ENCODE measurements at places on chromosomes 11 and 22.

- DNase-seq: no peak
Measured at GRCh38 chr11:17734986-17735817, 621 bp downstream of the KCNC1 start.

DNA sequence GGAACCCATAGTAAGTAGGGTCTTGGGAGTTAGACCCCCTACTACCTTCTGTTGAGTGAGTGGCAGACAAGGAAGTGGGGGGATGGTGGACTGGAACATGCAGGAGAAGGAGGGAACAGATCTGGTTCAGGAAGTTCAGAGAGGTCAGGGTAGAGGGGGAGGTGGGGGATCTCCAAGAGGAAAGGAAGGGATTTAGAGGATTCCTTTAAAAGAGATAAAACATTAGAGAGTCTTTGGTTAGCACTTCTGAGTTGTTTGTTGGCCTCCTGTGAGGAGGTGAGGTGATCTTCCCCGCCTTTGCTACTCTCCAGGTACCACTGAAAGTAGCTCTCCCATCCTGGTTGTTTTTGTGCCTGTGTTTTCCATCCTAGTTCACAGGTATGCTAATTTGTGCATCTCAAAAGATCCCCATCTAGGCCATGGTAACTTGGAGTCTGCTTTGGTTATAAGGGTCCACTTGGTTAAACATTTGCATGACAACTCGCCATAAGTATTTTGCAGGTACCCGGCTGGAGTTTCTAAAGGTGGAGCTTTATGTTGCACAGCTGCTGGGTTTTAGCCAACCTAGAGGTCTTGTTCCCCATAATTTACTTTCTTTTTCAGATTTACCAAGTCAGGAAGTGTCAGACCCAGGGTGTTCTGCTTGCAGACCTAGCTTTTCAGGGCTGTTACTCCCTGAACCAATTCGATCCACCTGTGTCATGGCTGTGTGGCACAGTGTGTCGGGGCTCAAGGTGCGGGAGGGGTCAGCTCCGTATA, 79.3 kb upstream of the SORL1 start:
- no peak for DNase-seq

DNA sequence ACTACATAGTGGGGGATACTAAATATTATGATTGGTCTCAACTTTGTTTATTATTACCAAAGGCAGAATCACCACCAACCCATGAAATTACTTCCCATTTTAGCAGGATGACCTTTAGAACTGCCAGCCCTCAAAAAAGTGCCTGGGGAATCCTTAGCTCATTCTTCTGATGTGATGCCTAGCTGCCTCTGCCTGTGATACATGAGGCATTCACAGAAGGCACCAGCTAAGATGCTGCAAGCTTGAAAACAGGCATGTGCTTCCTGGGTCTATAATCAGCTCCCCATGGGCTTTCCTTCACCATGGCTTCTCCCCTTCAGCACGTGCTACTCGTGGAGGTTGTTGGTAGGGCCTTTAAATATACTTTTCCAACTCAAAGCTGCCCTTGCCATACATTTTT, 50.4 kb upstream of the ARHGAP20 start:
- DNase-seq: no peak

- DNase-seq: no peak
Measured at GRCh38 chr11:1077033-1077416, 2.4 kb downstream of the MUC2 start.

- no peak for DNase-seq
Measured at GRCh38 chr11:109073032-109073822, 348.8 kb upstream of the C11orf87 start.

DNA sequence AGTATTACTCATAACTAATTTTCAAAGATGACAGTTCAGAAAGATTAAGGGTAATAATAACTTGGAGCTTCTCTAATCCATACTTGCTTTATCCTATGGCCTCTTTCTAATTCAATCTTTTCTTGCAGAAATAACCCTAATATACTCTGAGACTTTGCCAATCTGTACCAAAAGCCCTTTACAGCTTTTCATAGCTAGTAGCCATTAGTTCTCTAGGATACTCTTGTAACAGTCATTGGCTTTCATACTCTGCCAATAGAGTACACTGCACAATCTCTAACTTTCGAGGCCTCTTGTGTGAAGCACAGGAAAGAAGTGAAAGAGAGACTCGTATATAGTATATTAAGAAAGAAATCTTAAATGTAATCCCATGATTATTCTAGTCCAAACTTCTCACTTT, 38.1 kb downstream of the SLC36A4 start:
- DNase-seq: no peak

- DNase-seq: no peak
Measured at GRCh38 chr11:15202626-15203025, 87.9 kb downstream of the INSC start.

- peak; percentile 49 for DNase-seq
Measured at GRCh38 chr11:61254403-61255025, 13.5 kb downstream of the PGA5 start.

- DNase-seq: no peak
Measured at GRCh38 chr22:20777420-20778177, 3.7 kb downstream of the SERPIND1 start.

DNA sequence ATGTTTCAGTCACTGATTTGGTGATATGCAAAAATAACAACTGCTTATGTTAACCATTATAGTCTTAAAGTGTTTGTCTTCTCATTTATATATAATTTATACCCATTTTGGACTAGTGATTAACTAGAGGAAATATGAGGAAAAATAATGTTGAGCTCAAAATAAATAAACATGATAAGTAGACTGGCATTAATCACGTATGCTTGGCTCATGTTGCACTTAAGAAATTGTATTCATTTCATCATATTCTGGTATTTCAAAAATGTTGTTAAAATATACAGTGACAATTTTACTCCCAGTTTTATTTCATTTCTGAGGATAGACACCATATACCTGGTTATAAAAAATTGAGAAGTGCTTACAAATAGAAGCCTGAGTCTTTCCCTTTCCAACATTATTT, 3.8 kb upstream of the OR10D3 start:
- DNase-seq: no peak

DNA sequence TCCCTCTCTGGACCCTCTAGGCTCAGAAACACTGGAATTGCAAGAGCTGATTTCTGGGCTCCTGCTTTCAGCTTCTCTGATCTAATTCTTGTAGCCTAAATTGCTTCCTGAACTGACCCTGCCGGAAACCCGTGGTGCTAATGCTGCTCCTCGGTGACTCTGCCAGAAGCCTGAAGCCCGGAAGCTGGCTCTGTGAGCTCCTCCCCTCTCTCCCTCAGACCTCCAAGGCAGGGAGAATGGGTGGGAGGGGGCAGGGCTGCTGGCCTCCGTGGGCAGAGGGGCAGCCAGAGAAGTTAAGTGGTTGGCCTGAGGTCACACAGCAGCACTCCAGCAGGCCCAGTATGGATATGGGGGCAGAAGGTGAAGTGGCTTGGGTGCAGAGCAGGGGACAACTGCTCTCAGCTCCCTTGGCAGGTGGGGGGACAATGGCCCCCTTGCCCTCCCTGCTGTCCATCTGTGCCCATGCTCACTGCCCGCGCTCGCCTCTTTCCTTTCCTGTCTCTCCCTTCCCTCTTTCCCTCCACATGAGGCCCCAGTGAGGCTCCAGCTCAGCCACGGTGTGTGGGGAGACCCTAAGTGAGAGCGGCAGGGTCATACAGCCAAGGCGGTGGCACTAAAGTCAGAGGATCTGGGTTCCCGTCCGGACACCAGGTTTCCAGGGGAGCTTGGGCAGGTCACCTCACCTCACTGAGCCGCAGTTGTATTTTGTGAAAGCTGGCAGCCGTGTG, 16.2 kb downstream of the CAPN5 start:
- no peak for DNase-seq

All from activated T-cell treated with anti-CD3 and anti-CD28 coated beads, Interleukin-2, amount 50 U/mL, for 4 hours (primary cell).